Right hindlimb (tissue), 1 donor: ENCODE measurements at places on chromosomes 11 and 22.

- no peak for DNase-seq
Observed at GRCh38 chr11:30143098-30143705, 87.6 kb upstream of the FSHB start.

DNA sequence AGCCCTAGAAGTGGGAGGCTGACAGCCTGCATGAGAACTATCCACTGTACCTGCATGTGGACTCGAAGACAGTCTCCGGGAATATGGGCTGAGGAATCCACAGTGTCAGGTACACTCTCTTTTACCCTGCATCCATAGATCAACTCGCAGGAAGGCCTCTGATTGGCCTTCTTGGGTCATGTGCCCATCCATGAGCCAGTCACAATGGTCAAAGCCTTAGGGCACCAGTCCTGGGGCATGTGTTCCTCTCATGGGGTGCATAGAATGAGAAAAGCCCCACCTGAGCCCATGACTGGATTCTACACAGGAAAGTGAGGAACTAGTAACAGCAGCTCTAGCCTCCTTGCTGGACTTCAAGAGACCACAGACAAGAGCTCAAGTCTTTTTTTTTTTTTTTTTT lies 10.6 kb downstream of the ART1 start:
- no peak for DNase-seq

DNA sequence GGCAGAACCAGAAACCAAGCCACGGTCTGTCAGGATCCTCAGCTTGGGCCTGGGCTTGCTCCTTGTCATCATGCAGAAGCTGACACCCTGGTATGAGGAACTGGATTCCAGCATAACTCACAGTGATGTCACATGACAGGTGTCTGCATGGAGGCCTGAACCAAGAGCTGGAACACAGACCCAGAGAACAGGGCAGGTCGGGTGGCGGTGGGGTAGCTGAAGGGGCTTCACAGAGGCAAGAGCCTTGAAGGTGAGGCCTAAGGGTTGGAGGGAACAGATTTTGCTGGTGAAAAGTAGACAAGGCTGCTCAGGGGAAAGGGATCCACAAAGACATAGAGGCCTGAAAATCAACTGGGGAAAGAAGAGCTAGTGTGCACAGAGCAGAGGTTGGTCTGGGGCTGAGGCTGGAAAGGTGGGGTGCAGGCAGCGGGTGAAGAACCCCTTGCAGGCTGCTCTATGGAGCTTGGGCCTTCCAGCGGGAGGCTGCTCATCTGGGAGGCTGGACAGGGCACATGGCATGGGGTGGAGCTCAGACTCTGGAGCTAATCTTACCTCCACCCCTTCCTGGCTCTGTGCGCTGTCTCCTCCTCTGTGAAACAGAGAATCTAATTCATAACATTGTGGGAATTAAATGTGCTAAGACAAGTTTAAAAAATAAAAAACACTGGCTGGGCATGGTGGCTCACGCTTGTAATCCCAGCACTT lies 18.4 kb upstream of the RPS3 start:
- peak; percentile 43 for DNase-seq

DNA sequence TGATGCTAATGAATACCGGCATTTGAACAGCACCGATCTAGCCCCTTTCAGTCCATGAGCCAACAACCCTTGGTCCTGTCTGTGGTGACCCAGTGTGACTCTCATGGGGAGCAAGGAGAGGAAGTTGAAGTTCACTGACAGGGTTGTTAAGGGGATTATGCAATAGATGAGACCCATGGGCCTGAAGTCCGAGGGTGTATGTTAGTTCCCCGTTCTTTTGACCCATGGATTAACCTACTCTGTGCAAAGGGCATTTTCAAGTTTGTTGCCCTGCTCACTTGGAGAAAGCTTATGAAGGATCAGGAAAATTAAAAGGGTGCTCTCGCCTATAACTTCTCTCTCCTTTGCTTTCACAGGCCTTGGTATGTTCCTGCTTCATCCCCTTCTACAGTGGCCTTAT lies 4.9 kb downstream of the PNPLA3 start:
- DNase-seq: no peak

- DNase-seq: no peak
Observed at GRCh38 chr11:36350137-36350513, 54.0 kb downstream of the PRR5L start.

DNA sequence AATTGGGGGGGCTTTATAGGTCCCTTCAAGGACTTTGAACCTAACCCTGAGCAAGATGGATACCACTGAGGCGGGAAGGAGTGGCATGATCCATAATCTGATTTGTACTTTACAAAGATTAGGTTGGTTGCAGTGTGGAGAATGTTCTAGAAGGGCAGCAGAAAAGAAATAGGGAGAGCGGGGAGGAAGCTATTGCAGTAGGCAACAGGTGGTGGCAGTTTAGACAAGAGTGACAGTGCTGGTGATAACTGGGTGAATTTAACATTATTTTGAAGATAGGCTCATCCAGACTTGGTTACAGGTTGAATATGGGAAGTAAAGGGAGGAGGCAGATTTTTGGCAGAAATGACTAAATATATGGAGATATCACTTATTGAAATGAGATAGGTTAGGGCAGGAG lies 179.9 kb upstream of the CADM1 start:
- DNase-seq: no peak

GRCh38 chr11:14042686-14043465 lies 80.4 kb downstream of the SPON1 start:
- no peak for DNase-seq

GRCh38 chr11:31326470-31327148 lies 42.9 kb downstream of the DCDC1 start:
- DNase-seq: no peak

DNA sequence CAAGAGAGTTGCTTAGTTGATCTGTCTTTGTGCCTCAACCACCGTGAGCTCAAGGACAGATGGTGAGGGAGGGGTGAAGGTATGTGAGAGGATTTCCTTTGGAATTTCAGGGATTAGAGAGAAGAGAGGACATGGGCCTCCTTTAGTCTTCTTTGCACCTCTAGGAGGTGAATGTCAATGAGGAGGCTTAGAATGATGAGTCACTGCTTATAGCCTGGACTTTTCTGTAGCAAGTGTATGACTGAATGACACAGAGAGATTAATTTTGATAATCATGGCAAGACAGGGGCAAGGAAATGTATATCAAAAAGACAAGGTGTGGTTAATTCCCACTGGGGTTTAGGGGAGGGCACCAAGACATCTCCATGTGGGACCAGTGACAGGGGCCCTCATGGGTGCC lies 947.3 kb upstream of the TENM4 start:
- no peak for DNase-seq

GRCh38 chr11:12706545-12707499 lies 32.6 kb downstream of the TEAD1 start:
- no peak for DNase-seq

DNA sequence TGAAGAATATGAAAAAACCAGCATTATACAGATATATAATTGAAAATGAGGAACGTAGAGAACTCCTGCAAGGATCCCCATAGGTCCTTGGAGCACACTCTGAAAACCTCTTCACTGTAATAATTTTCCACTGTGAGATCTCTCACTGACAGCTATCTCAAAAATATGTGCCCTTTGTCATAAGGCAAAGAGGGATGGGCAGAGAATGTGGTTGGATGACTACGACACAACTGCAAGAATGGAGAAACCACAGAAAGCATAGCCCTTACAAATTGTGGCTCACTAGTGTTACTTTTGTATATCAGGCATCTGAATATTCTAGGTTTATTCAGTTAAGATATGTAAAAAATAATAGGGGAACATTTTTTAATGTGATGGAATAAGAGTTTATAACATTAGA lies 7.9 kb upstream of the CTSC start:
- DNase-seq: no peak

DNA sequence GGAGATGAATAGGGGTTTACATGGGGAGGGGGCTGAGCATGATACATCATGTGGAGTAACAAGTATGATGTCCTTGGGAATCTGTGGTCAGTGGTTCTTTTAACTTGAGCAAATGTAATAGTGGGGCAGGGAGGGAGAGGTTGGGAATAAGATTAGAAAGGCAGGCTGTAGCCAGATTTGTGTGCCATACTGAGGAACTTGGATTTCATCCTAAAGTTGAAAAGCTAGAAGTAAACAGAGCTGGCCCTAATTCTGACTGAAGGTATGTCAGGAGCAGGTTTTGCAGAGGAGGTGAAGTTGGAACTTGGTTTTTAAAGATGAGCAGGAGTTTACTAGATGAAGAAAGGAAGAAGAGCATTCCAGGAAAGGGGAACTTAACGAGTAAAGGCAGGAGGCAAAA lies 108.3 kb upstream of the RRM1 start:
- no peak for DNase-seq

DNA sequence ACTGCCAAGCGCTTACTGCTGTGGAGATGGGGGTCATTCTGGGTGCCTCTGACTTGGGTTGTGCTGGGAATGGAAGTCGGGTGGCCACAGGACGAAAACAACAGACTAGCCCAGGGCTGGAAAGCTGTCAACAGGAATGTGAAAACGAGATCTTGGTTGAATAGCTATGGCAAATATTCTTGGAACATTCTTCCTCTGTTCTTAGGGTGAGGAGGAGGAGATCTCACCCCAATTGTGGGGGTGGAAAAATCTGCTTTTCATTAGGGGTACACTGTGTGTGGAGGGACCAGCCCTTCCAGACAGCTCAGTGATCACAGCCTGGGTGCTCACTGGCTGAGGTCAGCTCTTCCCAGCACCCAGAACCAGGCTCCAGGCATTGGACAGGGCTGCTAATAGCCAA lies 52.0 kb upstream of the PRSS23 start:
- no peak for DNase-seq

- DNase-seq: no peak
Observed at GRCh38 chr11:133160754-133161153, 371.5 kb downstream of the OPCML start.

DNA sequence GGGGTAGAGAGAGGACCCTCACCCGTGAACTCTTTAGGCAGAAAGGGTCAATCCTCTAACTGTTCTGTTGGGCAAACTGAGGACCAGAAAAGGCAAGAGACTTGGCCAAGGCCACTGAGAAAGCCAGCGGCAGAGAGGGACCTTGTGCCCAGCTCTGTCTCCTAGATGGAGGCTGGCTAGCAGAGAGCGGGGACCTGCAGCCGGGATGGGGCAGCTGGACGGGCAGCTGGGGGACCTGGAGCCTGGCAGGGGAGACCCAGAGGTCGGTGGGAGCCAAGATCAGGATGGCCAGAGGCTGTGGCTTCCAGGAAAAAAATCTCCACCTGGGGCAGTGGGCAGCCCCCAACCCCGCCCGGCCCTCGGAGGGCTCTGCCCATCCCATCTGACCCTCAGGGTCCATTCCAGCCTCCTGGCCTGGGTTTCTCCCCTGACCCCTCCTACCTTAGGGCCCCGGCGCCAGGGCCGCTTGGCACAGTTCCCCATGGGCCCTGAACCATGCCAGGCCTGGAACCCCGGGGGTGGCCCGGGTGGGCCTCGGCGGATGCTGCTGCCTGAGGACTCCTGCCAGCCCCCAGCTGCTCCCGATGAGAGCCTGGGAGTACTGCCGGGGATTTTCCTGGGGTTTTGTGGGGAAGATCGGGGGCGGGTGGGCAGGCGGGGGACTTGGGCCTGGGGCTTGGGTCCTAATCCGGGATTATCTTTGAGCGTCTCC lies at the start of gene CABP2:
TSS of gene CABP2 (minus strand) at position 603 of the 712 bp plus-strand sequence. CDS start at position 483, 120 bp downstream.
- DNase-seq: no peak

DNA sequence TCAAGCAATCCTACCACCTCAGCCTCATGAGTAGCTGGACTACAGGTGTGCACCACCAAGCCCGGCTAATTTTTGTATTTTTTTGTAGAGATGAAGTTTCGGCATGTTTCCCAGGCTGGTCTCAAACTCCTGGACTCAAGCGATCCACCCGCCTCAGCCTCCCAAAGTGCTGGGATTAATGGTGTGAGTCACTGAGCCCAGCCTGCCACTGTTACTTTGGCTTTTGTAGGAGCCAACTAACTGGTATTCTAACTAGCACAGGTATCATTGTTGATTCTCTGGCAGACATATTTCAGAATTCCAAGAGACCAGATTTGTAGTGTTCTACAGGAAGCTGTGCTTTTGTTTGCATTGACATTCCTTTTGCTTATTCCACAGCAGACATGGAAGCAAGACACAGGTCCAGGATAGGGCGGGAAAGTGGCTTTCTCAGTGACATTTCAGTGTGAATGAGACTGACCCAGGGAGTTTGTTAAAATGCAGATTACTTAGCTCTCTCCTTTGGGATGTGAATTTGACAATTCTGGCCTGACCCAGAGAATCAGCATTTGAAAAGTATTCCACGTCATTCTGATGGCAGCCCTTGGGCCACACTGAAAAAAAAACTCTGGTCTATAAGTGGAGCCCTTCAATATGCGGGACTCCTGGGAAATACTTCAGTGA lies 52.2 kb upstream of the PAX6 start:
- DNase-seq: no peak

DNA sequence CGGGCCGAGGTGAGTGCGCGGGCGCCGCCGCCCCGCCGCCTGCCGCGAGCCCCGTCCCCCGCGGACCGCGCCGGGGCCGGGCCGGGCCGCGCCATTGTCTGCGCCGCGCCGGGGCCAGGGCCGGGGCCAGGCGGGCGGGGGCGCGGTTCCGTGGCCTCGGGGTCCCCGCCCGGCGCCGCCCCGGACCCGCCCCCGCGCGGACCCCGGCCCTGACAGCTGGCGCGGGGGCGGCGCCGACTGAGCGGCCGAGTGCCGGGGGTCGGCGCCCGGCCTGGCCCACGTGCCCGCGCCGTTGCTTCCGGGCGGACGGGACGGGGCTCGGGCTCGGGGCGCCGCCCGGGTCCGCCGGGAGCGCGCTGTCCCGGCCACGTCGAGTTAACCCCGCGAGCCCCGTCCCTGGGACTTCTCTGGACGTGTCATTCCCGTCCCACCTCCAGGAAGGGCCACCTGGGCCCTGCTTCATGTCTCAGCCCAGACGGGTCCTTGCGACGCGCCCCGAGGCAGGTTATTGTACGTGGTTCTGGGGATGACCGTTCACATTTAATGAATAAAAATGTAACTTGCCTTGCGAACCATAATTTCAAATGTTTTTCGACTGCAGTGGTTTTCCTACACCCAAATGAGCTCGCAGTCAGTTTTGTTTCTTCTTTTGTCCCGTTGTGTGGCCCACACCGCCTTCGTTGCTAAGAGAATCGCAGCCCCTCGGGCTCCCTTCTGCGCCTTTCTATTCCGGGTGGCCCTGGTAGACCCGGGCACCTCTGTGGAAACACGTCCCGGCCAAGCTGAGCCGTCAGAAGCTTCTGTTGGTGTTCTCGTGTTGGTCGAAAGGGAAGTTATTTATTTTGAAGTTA lies 562 bp downstream of the ZBED4 start:
- DNase-seq: peak; percentile 35
